ENCODE measurements at places on chromosomes 1 and 21. TPM values are rescaled to one million over a fixed set of nuclear protein-coding genes. Genes with fewer than 3 reads are reported as not detected.

Gene MANEAL
- total RNA-seq = 0.72 TPM

Gene ADAMTSL4
- total RNA-seq = 0.80 TPM

Gene GBP6
- 0.65 TPM for total RNA-seq

Gene ODR4
- total RNA-seq = 8.9 TPM

Gene SUSD4
- 0.07 TPM for total RNA-seq

Gene KAZN
- total RNA-seq = 5.7 TPM

Gene TRMT13
- 19.0 TPM for total RNA-seq

Gene KDM5B
- 18.6 TPM for total RNA-seq

Gene PLA2G2A
- total RNA-seq = not detected

Gene DCST1
- not detected for total RNA-seq

Gene SPRR2A
- total RNA-seq = 1.8 TPM

Gene ATP1A2
- total RNA-seq = not detected

Gene RBP7
- 11.8 TPM for total RNA-seq

Gene OR10Z1
- not detected for total RNA-seq

Gene CHRM3
- total RNA-seq = 0.07 TPM

Gene DISC1
- 4.0 TPM for total RNA-seq

Gene TMEM79
- total RNA-seq = 3.9 TPM

Gene TENT5C
- under 0.01 TPM for total RNA-seq

Gene HSPB7
- not detected for total RNA-seq

Gene TXNDC12
- total RNA-seq = 51.7 TPM

Gene RNF223
- total RNA-seq = 0.36 TPM
